Cerebellar cortex (tissue), 1 donor: ENCODE measurements at places on chromosomes 2 and 18.
A peak's percentile ranks its signal among the peaks of the same experiment; 100 is the strongest.

DNA sequence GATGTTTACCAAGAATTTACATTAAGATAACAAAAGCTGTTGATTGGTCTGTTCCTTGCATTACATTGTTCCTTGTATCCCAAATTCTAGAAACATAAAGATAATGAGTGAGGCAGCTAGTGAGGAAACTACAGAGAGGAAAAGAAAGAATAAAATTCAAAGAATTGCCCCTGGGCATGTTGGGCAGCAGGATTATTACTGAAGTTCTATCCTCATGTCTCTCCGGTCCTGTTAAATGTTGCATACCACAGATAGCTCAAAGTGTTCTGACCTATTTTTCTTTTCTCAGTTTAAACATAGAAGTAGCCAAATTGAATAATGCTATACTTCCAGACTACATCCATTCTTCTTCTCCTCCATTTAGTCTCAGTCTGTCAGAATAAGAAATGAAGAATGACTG is 58.2 kb upstream of the DYNC1I2 start:
- DNase-seq, result no peak

- DNase-seq, result no peak
Measured at GRCh38 chr2:1731447-1731962, 12.8 kb downstream of the PXDN start.

GRCh38 chr18:46054956-46055837 is 16.9 kb downstream of the PSTPIP2 start:
- DNase-seq, result no peak

GRCh38 chr2:51219468-51219867 is 187.5 kb upstream of the NRXN1 start:
- no peak for DNase-seq

- DNase-seq, result peak; percentile 24
Measured at GRCh38 chr2:138829326-138829919, 49.2 kb upstream of the NXPH2 start.

- no peak for DNase-seq
Measured at GRCh38 chr2:209456489-209456888, 32.6 kb downstream of the MAP2 start.
